Pancreas (tissue), 10 donors: ENCODE measurements at places on chromosomes 3 and 15.

DNA sequence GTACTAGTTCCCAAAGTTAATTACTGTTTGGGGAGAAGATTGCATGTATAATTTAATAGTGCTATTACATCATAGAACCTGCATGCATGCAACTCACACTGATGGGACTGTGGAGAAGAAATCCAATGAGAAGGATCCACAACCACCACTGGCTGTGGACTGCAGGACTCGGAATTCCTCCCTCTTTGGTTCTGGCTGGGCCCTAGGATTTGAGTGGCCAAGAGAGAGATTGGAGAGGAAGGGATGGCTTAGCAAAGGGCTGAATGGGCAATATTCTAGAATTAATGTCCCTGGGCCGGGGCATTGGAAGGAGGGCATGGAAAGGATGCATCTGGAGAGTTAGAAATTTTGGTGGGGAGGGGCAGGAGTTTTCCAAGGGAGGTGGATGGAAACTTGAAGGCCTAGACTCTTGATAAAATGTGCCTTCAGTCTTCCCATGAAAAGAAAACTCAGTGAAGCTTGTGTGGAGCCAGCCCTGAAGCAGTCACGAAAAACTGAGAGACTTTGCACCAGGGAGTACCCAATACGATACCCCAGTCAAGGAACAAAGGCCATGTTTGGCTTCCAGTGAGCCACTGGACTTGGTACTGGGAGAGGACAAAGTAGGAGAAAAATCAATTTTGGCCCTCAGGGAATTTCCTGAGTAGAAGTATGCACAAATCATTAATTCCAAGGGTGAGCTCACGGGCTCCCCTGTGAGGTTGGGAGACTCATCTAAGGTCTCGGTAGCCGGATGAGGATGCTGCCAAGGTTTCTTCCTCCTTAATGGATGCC is 31.4 kb upstream of the TPM1 start:
- DNase-seq: no peak

- DNase-seq: no peak
Measured at GRCh38 chr15:46710401-46710960, 1006.8 kb upstream of the SEMA6D start.

DNA sequence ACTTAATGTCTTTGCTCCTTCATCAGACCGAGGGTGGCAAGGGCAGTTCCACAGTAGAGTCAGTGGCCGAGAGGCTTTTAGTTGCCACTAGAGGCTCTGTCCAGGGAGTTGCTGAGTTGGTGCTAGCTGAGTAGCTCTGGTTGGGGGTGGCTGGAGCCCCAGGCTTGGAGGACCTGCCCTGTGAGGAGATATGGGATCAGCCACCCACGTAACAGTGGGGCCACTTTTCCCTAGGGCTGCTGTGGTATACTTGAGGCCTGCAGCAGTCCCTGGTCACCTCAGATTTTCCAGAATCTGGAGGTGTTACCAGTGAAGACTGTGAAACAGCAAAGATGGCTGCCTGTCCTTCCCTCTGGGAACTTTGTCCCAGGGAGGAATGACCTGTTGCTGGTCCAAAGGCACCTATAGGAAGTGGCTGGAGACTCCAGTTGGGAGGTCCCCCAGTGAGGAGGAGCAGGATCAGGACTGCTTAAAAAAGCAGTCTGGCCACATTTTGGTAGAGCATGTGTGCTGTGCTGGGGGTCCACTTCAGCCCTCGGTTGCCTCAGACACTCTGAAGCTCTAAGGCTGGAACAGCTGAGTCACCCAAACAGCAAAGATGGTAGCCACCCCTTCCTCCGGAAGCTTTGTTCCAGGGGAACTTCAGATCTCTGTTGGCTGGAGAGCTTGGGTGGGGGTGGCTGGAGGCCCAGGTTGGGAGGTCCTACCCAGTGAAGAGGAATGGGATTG is 72.9 kb downstream of the AKAP13 start:
- DNase-seq: no peak

GRCh38 chr3:45079715-45080114 is 53.6 kb downstream of the CLEC3B start:
- DNase-seq: no peak

GRCh38 chr3:89859757-89860156 is 752.3 kb downstream of the EPHA3 start:
- DNase-seq: no peak

GRCh38 chr3:42830437-42831320 is 21.4 kb downstream of the ACKR2 start:
- DNase-seq: no peak

DNA sequence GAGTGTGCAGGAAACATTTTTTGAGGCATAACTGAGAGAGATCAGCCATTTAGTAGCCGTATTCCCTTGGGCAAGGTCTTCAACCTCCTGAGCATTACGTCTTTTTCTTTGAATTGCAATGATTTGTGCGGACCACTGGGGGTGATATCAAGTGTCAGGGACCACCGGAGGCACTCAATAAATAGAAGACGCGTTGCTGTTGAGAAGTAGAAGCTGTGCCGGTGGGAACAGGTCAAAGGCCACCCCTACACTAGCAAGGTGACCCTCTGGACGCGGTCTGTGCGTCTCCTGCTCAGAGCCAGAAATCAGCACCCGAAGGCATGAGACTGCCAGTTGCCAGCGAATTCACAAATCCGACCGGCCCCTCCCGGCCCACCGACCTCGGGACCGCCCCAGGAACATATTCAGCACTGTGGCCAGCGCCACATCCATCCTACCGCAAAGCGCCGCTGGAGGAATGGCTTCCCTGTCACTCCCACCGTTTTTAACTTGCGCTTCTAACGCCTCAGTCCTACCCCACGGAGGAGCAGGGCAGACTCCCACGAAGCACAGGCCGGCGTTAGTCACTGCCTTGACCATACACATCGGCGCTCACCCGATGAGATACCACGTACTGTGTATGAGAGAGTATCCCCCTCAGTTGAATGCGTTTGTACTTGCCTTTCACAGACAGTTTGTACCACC is 1.4 kb upstream of the GHSR start:
- peak; percentile 66 for DNase-seq

- no peak for DNase-seq
Measured at GRCh38 chr15:79970624-79971434, at the start of gene BCL2A1. Gene BCL2A1 (minus strand): TSS chr15:79971196. CDS start chr15:79971119, 77 bp downstream.

DNA sequence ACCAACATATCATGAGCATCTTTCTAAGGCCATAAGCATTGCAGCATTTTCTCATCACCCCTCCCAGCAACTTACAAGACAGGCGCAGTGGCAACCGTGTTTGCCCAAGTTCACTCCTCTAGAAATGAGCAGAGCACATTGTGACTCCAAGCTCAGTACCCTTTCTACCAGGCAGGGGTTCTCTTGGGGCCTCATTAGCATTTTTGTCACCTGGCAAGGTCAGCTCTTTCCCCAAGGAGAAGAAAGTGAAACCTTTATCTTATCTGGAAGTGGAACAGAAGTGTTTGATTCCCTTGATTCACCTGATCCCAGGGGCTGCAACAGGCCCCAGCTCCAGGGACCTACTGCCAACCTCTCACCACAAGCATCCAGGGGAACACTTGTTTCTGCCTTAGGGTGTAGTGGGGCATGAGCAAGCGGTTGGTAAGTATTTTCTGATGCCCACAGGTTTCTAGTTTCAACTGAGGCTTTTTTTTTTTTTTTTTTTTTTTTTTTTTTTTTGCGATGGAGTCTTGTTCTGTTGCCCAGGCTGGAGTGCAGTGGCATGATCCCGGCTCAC is 44.0 kb upstream of the HERC1 start:
- no peak for DNase-seq

- no peak for DNase-seq
Measured at GRCh38 chr3:143278721-143279120, 159.2 kb downstream of the CHST2 start.

DNA sequence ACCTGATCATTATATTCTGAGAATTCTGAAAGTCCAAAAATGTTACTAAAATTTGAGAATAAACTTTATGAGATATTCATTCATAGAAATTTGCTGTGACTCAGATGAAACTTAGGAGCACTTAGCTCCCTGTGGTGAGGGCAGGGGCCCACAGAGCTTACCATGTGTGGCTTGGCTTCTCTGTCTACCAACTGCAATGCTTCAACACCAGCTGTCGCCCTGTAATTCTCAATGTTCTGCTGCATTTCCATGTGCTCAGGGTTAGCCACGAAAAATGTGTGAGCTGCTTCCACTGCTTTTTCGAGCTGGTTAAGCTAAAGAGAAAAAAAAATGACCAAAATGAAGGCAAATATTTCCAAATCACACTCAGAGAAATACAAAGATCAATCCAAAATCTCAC is 125.6 kb downstream of the P3H2 start:
- no peak for DNase-seq

DNA sequence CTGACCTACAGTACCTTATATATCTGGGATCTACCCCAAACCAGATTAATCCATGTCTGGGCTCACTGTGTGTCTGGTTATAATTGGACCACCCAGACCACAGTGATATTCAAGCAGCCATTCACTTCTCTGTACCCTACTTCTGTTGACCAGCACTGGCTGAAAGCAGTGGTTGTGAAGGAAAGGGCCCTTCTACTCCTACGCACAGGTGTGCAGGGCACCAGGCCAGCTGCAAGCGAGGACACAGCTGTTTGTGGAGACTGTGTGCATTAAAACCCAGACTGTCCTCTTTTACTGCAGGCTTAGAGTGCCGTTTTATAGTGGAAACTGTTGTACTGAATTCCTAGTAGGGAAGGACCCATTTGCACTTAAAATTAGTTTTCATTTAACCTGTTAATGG is 29.5 kb downstream of the CTDSPL start:
- DNase-seq: no peak
